ENCODE measurements at places on chromosomes 11 and 22.

DNA sequence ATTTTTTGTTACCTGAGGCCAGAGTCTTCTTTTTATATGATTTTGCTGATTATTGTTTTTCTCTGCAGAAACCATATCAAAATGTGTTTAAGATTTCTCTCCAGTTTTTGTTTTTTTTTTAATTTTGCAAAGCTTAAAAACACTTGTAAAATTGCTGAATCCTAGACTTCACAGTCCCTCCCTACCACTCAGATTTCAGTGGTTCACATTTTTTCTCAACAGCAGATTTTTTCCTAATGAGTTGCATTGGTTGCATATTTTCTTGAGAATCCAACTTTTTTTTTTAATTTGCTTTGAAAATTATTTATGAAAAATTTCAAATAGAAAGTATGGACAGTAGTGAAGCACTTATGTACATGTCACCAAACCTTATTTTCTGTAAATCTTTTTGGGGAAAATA lies 5.8 kb downstream of the ARL14EP start:
- DNase-seq = no peak

DNA sequence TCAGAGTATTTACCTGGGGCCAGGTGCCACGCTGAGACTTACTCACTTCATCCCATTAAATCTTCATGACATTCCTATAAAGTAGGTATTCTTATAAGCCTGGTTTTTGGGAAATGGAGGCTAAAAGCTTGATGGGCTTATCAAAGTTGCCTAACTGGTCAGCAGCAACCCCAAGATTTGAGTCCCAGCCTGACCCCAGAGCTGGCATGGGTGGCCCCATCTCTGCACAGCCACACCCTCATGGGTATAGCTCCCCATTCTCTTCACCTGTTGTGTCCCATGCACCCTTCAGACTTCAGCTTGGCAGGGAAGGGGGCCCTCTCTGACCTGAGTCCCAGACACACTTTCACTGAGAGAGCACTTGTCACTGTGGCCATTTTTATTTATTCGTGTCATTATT lies 37.4 kb upstream of the TP53I11 start:
- DNase-seq = no peak

DNA sequence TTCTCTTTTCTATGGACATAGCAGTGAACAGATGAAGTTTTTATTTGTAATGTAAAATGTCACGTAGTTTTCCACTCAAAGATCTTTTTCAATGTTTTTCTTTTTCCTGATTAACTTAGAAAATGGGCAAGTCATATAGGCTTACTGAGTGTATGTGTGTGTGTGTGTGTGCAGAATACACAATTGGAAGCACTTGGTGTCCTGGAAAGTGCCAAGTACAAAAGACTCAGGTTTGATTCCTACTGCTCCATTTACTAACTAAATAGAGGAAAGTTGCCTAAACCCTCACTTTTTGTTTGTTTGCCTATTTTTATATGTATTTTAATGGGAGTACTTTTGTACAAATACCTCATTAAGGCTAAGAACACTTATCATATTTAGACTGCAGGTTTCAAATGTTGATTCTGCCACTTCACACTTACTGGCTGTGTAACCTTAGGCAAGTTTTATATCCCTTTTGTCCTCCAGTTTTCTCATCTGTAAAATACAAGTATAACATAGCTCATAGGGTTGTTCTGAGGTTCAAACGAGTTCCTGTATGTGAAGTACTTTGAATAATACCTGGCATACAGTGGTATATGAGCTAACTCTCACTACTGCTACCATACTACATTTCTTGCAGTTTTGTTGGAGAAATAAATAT lies 90.1 kb downstream of the TYR start:
- DNase-seq = no peak

GRCh38 chr11:2928605-2929530 lies at the start of gene PHLDA2:
Gene PHLDA2, minus strand, starts transcription at chr11:2929420. Its CDS starts 56 bp downstream, at chr11:2929364.
- peak; percentile 93 for DNase-seq

DNA sequence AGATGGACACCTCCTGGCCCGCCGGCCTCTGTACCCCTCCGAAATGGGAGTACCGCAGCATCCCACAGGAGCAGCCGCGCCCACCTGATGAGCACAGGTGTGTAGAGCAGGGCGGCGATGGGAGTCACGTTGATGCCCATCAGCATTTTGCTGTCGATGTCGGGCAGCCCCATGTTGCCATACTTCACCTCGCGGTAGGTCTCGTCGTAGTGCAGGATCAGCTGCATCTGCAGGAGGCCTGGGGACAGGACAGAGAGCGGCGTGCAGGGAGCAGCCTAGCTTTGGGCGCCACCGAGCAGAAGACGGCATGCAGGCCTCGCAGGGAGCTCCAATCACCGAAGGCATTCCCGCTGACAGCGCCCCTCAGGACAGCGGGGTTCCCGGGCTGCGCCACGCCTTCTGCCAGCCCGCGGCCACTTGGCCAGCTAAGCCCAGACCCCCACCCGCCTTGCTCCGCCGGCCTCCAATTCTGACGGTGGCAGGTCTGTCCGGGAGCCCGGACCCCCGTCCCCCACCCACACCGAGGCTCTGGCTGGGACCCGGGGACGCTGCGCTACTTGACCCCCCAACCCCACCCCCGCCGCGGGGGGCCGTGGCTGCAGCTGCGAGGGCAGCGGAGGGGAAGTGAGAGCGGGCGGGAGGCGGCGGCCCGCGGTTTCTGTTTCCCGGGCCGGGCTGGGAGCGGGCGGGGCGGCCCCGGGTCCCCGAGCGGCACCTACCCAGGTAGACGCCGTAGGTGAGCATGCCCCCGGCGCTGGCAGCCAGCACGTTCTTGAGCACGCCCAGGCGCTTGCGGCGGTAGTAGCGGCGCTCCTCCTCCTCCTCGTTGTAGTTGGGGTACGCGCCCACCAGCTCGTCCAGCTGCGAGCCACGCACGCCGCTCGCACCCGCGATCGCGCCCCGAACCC lies 705 bp downstream of the UNC93B1 start:
- no peak for DNase-seq

DNA sequence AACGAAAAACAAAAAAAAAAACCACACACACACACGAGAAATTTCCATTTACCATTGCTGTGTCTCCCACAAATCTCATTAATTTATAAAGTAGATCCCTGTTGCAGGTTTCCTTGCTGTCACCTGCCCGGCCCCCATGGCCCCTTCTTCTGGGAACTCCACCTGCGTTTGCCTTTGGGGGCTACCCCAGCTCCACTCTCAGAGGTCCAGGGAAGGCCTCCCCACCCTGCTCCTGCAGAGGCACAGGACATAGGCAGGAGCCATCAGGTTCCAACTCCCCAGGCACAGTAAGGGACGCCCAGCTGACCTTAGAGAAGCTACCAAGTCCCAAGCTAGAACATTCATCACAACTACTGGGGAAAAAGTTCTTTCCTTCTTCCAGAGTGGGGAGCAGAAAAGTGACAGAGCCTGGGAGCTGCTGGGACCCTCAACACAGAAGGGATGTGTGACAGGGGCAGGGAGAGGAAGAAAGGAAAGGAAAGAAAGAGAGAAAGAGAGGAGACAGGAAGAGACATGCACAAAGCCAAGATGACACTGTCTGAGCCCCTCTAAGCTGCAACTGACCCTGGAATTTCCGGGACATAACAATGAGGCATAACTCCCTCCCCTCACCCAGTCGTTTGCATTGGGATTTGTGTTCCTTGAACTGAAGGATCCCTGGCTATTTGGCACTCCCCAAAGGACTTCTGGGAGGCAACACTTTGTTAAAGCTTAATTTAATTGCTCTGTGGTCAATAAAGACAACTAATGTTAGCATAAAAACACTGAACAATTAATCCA lies 175.7 kb downstream of the SHANK2 start:
- no peak for DNase-seq

DNA sequence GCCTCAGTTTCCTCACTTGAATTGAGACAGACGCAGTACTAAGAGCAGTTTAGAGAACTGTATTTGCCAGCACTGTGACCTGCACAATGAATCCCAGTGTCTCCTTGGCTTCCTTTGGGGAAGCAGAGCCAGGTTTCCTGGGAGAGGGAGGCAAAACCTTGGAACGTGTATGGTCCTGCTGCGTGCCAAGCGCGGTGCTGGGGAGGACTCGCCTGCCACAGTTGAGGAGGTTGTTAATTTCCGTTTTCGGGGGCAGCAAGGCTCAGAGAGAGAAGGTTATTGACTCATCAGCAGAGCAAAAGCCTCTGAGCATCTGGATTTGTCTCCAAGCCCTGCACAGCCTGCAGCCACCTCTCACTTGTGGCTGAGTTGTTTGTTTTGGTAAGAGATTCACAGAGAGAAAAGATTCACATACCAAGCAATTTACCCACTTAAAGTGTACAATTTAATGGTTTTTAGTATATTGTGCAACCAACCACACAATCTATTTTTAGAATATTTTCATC lies 10.8 kb downstream of the SYT12 start:
- no peak for DNase-seq

DNA sequence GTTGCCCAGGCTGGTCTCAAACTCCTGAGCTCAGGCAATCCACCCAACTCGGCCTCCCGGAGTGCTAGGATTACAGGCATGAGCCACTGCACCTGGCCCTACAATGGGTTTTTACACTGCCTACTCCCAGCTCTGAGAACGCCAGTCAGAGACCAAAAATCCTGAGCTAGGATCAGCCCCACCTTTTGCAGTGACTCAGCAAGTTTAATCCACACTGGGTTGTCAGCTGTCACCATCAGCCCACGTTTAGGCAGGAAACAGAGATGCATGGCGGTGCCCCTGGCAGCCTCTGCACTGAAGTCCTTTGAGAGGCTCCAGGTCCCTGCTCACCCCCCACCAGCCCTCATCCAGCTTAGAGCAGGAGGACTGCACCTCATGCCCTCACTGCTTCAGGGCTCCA lies 117.6 kb downstream of the ARHGAP8 start:
- no peak for DNase-seq

DNA sequence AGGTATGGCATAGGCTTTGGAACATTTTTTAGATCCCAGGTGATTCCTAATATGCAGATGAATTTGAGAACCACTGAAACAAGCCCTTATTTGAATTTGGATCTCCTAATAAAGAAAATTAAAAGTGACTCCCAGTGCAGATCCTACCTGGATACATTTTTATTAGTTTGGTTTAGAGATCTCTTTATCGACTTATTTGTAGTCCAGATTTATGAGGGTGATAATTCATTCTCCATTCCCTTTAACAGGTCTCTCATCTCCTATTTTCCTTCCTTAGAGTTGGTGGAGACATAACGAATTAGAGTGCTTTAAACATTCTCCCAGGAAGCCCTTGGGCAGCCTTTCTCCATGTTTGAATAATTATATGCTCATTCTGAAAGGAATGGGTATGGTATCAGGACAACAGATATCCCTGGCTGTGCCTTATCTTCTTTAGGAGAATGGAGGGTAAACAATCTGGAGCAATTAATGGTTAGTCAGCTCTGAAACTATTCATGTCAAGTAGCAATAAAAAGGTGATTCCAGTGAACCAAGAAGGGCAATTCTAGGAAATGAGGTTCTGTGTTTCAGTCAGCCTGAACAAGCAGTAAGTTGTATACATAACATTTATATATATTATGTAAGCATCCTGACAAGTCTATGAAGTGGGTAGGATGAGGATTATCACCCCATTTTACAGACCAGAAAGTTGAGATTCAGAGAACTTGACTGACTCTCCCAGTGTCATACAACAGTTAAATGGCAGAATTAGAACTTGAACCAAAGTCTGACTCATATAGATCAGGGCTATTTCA lies 53.9 kb upstream of the RCE1 start:
- no peak for DNase-seq

DNA sequence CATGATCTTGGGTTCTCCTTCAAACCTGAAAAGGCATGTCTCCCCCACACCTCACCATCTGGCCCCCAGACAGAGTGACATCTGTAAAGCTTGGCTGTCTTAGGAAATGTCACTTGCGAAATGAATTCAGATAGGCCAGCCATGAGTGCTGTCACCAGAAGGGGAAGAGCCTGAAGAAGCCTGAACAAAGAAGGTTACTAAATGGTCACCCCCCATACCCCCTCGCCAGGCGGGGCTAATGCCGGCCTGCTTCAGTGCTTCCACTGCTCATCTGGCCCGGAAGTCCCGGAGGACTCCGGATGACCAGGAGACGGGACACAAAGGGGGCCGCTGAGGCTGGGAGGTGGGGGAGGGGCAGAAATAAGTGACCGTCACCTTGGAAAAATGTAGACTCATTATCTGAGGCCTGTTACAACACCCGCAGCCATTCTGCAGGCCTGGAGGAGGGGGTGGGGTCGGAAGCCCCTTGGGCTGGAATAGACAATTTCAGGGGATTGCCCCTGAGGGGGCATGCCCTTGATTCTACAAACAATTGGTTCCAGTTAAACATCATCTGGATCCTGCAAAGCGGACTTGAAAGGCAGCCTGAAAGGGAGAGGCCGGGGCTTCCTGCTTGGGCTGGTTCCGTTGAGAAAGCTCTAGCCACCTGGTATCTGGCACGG lies 43.2 kb downstream of the NAT10 start:
- no peak for DNase-seq

DNA sequence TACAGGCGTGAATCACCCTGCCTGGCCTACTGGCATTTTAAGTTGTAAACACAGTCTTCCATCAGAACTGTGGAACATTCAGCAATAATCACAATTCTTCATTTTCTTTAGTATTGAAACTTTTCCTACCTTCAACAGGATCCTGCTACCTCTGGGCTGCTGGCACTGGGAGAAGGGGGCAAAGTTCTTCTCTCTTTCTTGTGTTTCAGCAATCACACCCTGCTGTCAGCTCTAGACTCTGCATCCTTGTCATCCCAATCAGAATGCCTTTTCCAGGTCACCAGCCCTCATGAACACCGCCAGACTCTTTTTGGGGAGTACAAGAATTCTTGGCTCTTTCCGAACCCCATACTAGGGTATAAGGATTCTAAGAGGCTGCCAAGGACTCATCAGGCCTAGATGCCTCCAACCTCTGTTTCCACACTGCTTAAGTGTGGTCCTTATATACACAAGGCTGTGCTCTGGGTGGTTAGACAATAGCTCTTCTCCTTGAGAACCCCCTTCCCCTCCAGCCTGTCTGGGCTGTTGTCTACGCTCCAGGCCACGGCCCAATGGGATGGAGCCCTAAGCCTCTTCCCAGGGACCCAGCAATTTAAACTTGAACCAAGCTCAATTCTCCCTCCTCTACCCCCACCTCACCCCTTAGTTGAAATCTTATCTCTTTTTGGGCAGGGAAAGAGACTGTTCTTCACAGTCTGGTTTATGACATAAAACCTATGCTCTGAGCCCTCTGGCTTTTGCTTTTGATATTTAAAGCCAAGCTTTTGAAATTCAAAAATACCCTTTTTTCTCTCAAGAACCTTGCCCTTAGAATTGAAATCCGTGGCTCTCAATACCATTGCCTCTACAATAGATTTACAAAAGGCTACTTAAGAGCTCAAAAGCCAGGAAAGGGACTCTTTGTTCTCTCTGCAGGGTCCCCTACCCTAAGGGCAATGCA lies 327.4 kb downstream of the BUD13 start:
- DNase-seq = no peak

- DNase-seq = no peak
Measured at GRCh38 chr11:68138237-68138636, 17.0 kb upstream of the CHKA start.

GRCh38 chr11:43790444-43790794 lies 90.2 kb upstream of the ALKBH3 start:
- no peak for DNase-seq

GRCh38 chr11:70314730-70315129 lies 44.2 kb downstream of the PPFIA1 start:
- no peak for DNase-seq

GRCh38 chr11:107699371-107700285 lies 12.2 kb downstream of the SLN start:
- no peak for DNase-seq

Measured in lower leg skin (tissue), 4 donors.